Activated CD4-positive, alpha-beta T cell treated with anti-CD3 and anti-CD28 coated beads for 4 hours (primary cell): ENCODE measurements at places on chromosomes 5 and 9.

- DNase-seq = no peak
Observed at GRCh38 chr9:18978188-18978587, 54.8 kb downstream of the SAXO1 start.

DNA sequence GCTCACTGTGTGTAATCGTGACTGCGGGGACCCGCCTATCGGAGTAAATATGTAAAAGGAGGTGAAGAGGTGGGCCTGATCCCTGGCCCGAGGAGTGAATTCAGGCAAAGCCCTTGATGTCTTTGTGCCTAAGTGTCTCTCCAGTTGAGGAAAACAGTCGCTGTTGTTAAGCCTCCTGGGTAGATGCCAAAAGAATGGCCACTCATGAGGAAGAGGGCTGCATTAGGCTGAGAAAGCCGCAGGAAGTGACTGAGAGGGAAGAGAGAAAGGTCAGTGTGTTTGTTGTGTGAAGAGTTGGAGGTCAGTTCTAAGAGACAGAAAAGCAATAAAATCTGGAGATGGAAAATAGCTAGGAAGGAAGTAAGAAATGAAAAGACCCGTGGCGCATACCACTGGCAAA is 35.8 kb upstream of the PIP5K1B start:
- DNase-seq = no peak

- no peak for DNase-seq
Observed at GRCh38 chr9:72691671-72692070, 170.3 kb downstream of the TMC1 start.

- DNase-seq = no peak
Observed at GRCh38 chr9:107138261-107138992, 144.7 kb upstream of the RAD23B start.

DNA sequence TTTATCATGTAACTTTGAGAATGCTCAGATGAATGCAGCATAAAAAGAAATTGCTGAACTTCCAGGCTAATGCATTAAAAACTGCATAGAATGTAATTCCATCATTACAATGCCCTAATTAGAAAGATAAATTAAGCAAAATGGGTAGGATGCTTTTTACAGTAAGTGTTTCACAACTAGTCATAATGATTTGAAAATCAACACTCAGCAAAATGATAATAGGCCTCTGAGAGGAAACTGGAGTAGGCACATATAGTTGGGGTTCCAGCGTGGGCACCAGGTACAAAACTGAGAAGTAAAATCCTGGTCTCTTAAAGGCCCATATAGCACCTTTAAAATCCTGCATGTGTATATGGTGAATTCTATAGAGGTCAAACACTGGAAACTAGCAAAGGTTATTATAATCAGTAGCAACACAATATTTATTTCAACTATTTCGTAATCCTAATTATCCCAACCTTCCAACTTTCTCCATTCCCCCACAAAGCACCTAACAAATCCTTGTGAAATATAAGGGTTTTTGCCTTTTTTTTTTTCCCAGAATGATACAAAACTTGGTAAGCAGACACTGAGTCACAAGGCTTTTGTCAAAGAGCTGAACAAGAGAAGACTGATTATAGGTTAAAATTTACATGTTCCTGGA is 108.0 kb upstream of the NR5A1 start:
- no peak for DNase-seq

DNA sequence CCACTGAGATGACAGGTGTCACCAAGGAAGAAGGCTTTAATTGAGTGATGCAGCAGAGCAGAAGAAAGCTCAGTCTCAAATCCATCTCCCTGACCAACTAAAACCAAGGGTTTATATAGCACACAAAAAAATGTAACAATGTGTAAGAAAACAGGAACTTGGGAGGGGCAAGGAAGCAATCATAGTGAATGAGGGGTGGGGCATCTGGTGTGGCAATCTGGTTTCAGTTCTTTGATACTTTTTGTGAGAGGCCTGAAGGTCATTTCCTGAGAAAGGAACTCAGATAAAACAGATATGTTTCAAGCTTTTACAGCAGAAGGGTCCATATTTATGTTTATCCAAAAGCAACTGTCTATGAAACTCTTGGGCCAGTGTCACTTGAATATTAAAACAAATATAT is 19.7 kb downstream of the CD180 start:
- no peak for DNase-seq

- peak; percentile 21 for DNase-seq
Observed at GRCh38 chr5:95861864-95862561, 39.5 kb upstream of the GLRX start.
